IPS DF 6.9 (cell line): ENCODE measurements at places on chromosomes 7 and 10.

- DNase-seq: no peak
These were observed 184.6 kb downstream of the ARHGAP12 start for GRCh38 chr10:31744025-31744424.

DNA sequence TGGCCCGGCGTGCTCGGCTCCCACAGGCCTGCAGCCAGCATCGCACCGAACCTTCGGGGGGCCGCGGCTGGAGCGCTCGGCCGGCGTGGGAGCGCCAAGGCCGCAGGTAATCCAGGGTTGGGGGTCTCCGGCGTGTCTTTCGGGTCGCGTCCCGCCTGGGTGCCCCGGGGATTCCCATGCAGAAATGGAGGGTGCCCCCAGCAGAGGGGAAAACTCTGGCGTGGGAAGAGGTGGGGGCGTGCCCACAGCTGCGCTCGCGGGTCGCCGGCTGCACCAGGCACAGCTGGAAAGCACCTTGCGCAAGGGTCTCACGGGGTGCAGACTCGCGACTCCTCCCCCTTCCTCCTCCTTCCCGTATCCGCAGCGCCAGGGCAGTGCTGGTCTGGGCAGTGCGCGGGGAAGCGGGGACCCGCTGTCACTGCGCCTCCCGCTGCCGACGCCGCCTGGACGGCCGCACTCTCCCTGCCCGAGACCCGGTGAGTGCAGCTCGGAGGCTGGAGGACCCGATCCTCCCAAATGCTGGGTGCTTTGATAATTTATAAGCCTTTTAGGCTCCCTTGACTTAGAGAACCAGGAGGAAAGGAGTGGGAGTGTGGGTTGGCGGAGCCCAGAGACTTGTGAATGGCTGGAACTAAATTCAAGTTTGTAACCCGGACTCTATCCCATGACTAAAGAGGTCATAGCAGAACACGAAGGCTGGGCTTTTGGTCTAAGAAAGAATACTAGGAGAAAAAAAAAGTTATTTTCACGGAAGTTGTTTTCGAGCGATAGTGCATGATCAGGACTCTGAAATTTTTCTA is 489 bp downstream of the MAP3K8 start:
- DNase-seq: no peak

- DNase-seq: no peak
These were observed 165.7 kb downstream of the CPEB3 start for GRCh38 chr10:92125144-92125543.

- DNase-seq: no peak
These were observed 32.5 kb downstream of the ZNF438 start for GRCh38 chr10:30999070-30999712.
